ENCODE measurements at places on chromosomes 5 and 9.
A peak's percentile ranks its signal among the peaks of the same experiment; 100 is the strongest.

- peak within 1 kb of the TSS; percentile 72 for H3K27ac ChIP-seq
- H3K27me3 ChIP-seq = peaks cover 10% of the 10 kb centered on the region
- H3K36me3 ChIP-seq = no peaks in the 10 kb centered on the region
- DNase-seq = peak; percentile 49
- peaks cover 4% of the 10 kb centered on the region for H3K4me1 ChIP-seq
Measured at GRCh38 chr9:25678147-25678666, at the start of gene TUSC1. TUSC1 (minus strand) TSS chr9:25678444; CDS start chr9:25678312, 132 bp downstream.

DNA sequence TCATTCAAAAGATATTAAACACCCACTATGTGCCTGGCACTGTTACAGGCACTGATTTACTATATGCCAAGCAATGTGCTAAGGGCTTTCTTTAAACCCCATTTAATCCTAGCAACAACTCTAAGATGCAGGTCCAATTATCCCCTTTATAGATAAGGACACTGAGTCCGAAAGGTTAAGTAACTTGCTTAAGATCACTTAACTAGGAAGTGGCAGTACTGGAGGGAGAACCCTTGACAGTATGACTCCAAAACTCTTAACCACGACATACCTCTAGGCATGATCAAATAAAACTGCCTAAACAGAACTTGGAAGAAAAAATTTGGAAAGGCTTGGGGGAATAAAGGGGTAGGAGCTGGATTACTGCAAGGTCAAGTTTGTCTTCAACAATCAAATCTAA is 1.7 kb downstream of the RAB14 start:
- peak overlapping the region; percentile 83 for H3K4me3 ChIP-seq
- peaks cover 27% of the 10 kb centered on the region for H3K4me1 ChIP-seq
- no peaks in the 10 kb centered on the region for H3K36me3 ChIP-seq
- no peak for DNase-seq
- H3K27ac ChIP-seq = no peak overlapping the region
- H3K27me3 ChIP-seq = no peaks in the 10 kb centered on the region

GRCh38 chr5:113027431-113027830 is 50.8 kb downstream of the DCP2 start:
- H3K27me3 ChIP-seq = no peaks in the 10 kb centered on the region
- no peak for DNase-seq
- H3K36me3 ChIP-seq = peaks cover 16% of the 10 kb centered on the region
- H3K4me1 ChIP-seq = no peaks in the 10 kb centered on the region

DNA sequence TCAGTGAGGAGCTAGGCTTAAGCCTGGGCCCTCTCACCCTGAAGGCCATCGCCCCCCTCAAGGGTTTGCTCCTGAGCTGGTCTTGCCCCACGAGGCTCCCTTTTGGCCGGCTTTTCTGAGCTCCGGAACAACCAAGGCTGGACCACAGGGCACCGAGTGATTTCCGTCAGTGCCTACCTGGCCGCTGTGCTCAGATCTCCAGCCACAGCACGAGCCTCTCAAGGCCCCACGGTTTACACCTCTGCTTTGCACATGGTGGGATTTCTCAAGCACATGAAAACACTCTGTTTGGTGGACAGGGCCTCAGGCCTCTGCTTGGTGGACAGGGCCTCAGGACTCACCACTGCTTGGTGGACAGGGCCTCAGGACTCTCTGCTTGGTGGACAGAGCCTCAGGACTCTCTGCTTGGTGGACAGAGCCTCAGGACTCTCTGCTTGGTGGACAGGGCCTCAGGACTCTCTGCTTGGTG is 15.8 kb downstream of the CLPTM1L start:
- peaks cover 64% of the 10 kb centered on the region for H3K36me3 ChIP-seq

- H3K27me3 ChIP-seq = no peaks in the 10 kb centered on the region
- H3K27ac ChIP-seq = no peak overlapping the region
- H3K4me3 ChIP-seq = no peak overlapping the region
- no peak for DNase-seq
Measured at GRCh38 chr9:91844701-91845291, 105.2 kb downstream of the ROR2 start.

GRCh38 chr9:133737774-133738639 is at the start of gene SARDH:
SARDH (minus strand) TSS chr9:133738352; CDS start chr9:133734173, 4,179 bp downstream.
- peak within 1 kb of the TSS; percentile 70 for H3K27ac ChIP-seq
- DNase-seq = peak; percentile 59
- H3K4me3 ChIP-seq = peak within 1 kb of the TSS; percentile 62
- no peaks in the 10 kb centered on the region for H3K36me3 ChIP-seq

- no peak for DNase-seq
- no peaks in the 10 kb centered on the region for H3K4me1 ChIP-seq
- no peak overlapping the region for H3K27ac ChIP-seq
- no peak overlapping the region for H3K4me3 ChIP-seq
Measured at GRCh38 chr5:86688406-86688805, 70.7 kb downstream of the COX7C start.

DNA sequence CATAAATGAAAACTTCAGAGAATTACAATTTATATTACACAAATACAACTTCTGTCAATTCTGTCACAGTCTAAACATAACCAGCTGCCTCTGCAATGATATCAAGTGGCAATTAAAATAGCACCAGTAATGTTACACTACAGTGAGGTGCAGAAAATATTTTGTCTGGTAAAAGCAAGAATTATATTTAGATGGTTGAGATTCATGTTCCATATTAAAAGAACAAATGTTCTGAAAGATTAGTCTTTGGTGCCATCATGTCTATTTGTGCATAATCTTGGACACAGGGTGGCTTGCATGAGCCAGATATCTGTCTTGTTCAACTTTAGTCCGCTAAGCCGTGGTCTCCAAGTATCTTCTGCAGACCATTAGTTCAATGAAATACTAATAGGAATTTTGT is 29.0 kb upstream of the PRR16 start:
- H3K4me1 ChIP-seq = no peaks in the 10 kb centered on the region
- H3K27me3 ChIP-seq = no peaks in the 10 kb centered on the region
- DNase-seq = no peak

DNA sequence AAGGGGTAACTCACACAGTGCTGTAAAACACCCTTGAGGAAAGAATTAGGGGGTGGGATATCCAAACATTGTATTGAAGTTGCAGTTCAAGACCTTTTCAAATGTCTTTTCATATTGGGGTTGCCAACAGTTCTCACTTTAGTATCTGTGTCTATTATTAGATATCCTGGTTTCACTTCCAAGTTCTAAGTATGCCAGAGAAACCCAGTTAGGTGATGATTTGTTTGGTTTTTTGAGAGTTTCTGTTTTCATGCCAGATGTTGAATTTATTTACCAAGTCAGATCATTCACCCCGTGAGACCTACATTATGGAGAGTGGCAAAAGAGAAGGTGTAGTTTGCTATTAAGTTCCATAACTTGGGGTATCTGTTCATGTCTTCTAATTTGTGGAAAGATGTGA is 64.5 kb downstream of the C9orf152 start:
- DNase-seq = no peak
- no peaks in the 10 kb centered on the region for H3K27me3 ChIP-seq
- H3K27ac ChIP-seq = no peak overlapping the region
- H3K36me3 ChIP-seq = peaks cover 3% of the 10 kb centered on the region

GRCh38 chr9:80197661-80198060 is 625.9 kb downstream of the TLE4 start:
- DNase-seq = no peak
- no peaks in the 10 kb centered on the region for H3K27me3 ChIP-seq
- H3K4me1 ChIP-seq = no peaks in the 10 kb centered on the region
- no peaks in the 10 kb centered on the region for H3K36me3 ChIP-seq
- H3K27ac ChIP-seq = no peak overlapping the region
- H3K4me3 ChIP-seq = no peak overlapping the region

- H3K27ac ChIP-seq = no peak overlapping the region
- no peak overlapping the region for H3K4me3 ChIP-seq
- no peaks in the 10 kb centered on the region for H3K4me1 ChIP-seq
- no peaks in the 10 kb centered on the region for H3K36me3 ChIP-seq
Measured at GRCh38 chr9:91186632-91187108, 175.0 kb downstream of the AUH start.

- no peak overlapping the region for H3K27ac ChIP-seq
- no peak for DNase-seq
- H3K4me1 ChIP-seq = no peaks in the 10 kb centered on the region
- no peak overlapping the region for H3K4me3 ChIP-seq
- no peaks in the 10 kb centered on the region for H3K36me3 ChIP-seq
Measured at GRCh38 chr5:125263356-125263755, 516.9 kb upstream of the ZNF608 start.

DNA sequence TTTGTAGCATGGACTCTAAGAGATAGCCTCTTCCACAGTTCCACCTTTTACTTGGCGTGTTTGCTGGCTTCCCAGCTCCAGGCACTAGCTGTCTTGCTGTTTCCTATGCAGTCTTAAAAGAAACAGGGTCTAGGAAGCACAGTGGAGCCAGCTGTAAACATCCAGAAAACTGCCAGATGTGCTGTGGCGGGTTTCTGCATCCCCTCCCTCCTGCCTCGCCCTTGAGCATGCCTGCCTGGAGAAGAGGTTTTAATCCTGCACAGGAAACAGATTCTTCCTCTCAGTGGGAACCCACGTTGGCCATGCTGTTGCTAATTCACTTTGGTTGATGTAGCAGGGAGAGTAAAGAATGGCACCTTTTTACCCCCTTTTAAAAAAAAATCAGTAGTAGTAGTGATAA is 121.3 kb downstream of the RPS23 start:
- no peaks in the 10 kb centered on the region for H3K27me3 ChIP-seq
- no peak overlapping the region for H3K4me3 ChIP-seq
- peaks cover 5% of the 10 kb centered on the region for H3K4me1 ChIP-seq
- no peak for DNase-seq

GRCh38 chr5:156981481-156981880 is 18.5 kb upstream of the TIMD4 start:
- no peak overlapping the region for H3K4me3 ChIP-seq
- H3K27me3 ChIP-seq = no peaks in the 10 kb centered on the region
- H3K36me3 ChIP-seq = no peaks in the 10 kb centered on the region
- DNase-seq = no peak
- H3K27ac ChIP-seq = no peak overlapping the region

DNA sequence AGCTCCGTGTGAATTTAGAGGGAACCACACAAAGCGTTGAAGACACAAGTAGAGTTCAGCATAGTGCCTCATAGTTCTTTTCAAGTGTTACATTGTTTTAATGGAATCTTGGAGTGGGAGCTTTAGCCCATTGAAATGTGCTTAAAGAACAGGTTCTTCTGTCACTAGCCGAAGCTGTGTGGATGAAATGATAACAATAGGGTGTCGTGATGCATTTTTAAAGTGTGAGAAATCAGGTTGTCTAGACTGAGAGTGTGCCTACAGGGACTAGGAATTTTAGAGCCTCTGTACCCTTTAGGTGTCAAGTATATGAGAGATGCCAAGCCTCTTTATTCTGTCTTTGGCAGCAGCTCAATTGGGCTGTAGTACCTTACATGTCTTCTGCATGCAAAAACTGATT is 83.0 kb downstream of the NDUFS4 start:
- H3K27me3 ChIP-seq = no peaks in the 10 kb centered on the region
- DNase-seq = peak; percentile 12
- no peaks in the 10 kb centered on the region for H3K36me3 ChIP-seq
- H3K27ac ChIP-seq = no peak overlapping the region

DNA sequence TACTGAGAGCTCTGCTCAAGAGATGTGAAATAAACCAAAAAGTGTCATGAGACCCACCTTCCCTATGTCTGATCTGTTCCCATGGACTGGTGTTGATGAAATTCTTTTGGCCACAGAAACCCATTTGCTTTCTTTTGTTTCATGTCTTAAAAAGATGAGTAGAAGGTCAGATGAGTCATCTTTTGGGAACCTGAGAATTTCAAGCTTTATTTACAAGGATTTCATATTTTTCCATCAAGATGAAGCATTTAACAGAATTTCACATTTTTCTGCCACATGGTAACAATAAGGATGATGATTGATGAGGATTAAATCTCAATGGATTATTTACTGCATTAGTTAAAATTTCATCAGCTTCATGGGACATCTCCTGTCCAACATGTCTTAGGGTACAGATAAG is 337.8 kb downstream of the DEPDC1B start:
- no peaks in the 10 kb centered on the region for H3K4me1 ChIP-seq
- DNase-seq = no peak
- H3K4me3 ChIP-seq = no peak overlapping the region
- no peaks in the 10 kb centered on the region for H3K27me3 ChIP-seq
- H3K27ac ChIP-seq = no peak overlapping the region
- no peaks in the 10 kb centered on the region for H3K36me3 ChIP-seq

GRCh38 chr5:175567954-175568353 is 89.6 kb downstream of the SFXN1 start:
- H3K4me1 ChIP-seq = no peaks in the 10 kb centered on the region
- H3K36me3 ChIP-seq = no peaks in the 10 kb centered on the region
- no peak for DNase-seq
- no peak overlapping the region for H3K4me3 ChIP-seq
- no peak overlapping the region for H3K27ac ChIP-seq
- no peaks in the 10 kb centered on the region for H3K27me3 ChIP-seq

GRCh38 chr5:137075163-137075970 is 423.8 kb downstream of the SPOCK1 start:
- no peaks in the 10 kb centered on the region for H3K4me1 ChIP-seq
- no peak overlapping the region for H3K4me3 ChIP-seq
- no peaks in the 10 kb centered on the region for H3K36me3 ChIP-seq
- no peaks in the 10 kb centered on the region for H3K27me3 ChIP-seq

- no peak overlapping the region for H3K27ac ChIP-seq
- no peak for DNase-seq
- H3K4me3 ChIP-seq = no peak overlapping the region
- no peaks in the 10 kb centered on the region for H3K4me1 ChIP-seq
- no peaks in the 10 kb centered on the region for H3K27me3 ChIP-seq
- peaks cover 78% of the 10 kb centered on the region for H3K36me3 ChIP-seq
Measured at GRCh38 chr9:92647671-92648473, 22.1 kb downstream of the IPPK start.

GRCh38 chr9:120308495-120308894 is 271.5 kb downstream of the CDK5RAP2 start:
- no peaks in the 10 kb centered on the region for H3K27me3 ChIP-seq
- DNase-seq = no peak
- H3K4me1 ChIP-seq = no peaks in the 10 kb centered on the region
- no peaks in the 10 kb centered on the region for H3K36me3 ChIP-seq
- H3K4me3 ChIP-seq = peak overlapping the region; percentile 47

DNA sequence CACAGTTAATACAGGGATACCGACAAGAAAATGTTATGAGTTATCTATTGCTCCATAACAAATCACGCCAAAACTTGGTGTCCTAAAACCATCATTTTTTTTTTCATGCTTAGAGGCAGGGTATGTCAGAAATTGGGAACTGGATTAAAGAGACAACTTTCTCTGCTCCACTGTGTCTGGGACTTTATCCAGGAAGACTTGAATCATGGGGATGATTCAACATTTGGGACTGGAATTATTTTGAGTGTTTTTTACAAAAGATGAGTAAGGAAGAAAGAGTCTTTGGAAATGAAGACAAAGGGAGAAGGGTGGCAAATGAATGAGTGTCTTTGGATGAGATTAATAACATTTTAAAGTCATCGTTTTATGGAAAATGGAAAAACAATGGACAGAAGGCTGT is 1883.7 kb upstream of the C9orf72 start:
- H3K36me3 ChIP-seq = no peaks in the 10 kb centered on the region
- DNase-seq = no peak
- H3K27ac ChIP-seq = no peak overlapping the region
- H3K4me1 ChIP-seq = no peaks in the 10 kb centered on the region
- no peak overlapping the region for H3K4me3 ChIP-seq
- H3K27me3 ChIP-seq = no peaks in the 10 kb centered on the region

- peak; percentile 32 for DNase-seq
- H3K4me1 ChIP-seq = peaks cover 17% of the 10 kb centered on the region
- H3K27me3 ChIP-seq = no peaks in the 10 kb centered on the region
Measured at GRCh38 chr5:146877783-146878475, 628 bp downstream of the PPP2R2B start.

GRCh38 chr9:12838546-12838945 is 63.7 kb downstream of the LURAP1L start:
- H3K27ac ChIP-seq = no peak overlapping the region
- no peaks in the 10 kb centered on the region for H3K36me3 ChIP-seq
- H3K4me3 ChIP-seq = no peak overlapping the region
- H3K4me1 ChIP-seq = no peaks in the 10 kb centered on the region
- H3K27me3 ChIP-seq = no peaks in the 10 kb centered on the region
- DNase-seq = no peak

Measured in neuronal stem cell (in vitro differentiated cells).